Nucleus accumbens (tissue), 56 donors: ENCODE measurements at places on chromosomes 12 and 14.

DNA sequence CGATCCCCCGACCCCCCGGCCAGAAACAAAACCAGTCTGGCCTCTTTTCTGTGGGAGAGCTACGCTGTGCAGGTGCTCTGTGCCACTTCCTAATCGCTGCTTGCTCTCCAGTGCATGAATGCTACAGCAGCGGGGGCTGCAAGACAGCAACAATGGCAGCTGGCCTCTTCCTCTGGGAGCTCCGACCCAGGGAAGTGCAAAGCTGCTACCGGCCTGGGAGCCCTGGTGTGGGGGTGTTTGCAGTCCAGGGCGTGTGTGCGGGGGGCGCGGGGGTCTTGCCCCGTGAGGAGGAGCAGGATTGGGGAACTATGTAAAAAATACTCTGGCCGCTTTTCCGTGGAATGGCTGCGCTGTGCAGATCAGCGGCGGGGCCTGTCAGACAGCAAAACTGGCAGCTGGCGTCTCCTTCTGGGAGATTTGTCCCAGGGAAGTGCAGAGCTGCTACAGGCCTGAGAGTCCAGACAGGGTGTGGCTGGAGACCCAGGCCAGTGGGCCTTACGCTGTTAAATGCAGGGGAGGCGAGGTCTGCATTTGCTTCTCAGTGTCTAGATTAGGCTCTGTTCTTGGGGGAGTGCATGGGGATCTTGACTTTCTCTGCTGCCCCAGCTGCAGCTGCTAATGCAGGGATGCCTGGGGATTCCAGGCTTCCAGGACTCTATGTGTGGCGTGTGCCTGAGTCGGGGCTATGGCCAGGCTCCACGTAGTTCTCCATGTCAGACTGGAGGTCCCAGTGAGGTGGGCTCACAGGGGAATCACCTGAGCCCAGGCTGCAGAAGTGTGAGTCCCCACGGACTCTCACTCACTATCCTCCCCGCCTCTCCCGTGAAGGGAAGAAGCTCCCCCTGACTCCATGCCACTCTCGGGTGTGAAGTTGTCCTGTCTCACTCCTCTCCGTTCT lies 344.5 kb downstream of the AEBP2 start:
- no peak for DNase-seq

- DNase-seq = no peak
Measured at GRCh38 chr12:16524378-16524777, 81.6 kb downstream of the LMO3 start.

DNA sequence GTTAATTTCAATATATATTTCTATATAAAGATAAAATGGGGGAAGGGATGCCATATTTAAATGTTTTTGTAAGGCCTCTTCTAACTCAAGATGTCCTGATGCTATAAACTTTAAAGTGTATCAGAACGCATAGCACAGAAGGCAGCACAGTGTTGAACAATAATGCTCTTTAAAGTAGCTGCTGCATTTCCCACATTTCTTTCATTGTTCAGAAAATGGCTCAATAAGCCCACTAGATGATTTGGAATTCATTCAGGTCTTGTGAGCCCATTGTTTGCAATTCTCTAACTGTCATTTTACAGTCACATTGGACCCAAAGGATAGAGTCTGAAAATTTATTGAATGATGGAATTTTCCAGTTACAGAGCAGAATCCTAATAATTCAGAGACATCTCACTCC lies 64.0 kb upstream of the PCED1B start:
- DNase-seq = no peak

- no peak for DNase-seq
Measured at GRCh38 chr12:80565271-80565670, 121.2 kb downstream of the PTPRQ start.

DNA sequence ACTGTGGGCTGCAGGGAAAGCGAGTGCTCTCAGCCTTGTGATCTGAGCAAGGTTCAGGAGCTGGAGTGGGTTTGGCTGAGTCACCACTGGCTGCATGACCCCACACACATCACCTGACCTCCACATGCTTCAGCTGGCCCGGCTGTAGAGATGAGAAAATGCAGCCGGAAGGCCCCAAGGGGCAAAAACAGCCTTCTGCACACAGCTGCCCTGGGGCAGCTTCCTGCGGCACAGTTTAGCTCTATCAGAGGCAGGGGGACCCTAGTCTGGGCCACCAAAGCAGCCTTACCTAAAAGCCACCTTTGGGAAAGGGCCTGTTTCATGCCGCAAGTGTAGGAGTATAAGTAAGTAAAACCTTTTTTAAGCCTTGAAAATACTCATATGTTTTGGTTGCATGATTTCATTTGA lies 123.3 kb downstream of the SSPN start:
- DNase-seq = peak; percentile 19

- no peak for DNase-seq
Measured at GRCh38 chr12:96862326-96862725, 44.7 kb upstream of the NEDD1 start.
